Stimulated activated CD8-positive, alpha-beta memory T cell treated with anti-CD3 and anti-CD28 coated beads, Interleukin-7, amount 100 ng/mL, for 1 hour (primary cell): ENCODE measurements at places on chromosomes 1 and 21.

DNA sequence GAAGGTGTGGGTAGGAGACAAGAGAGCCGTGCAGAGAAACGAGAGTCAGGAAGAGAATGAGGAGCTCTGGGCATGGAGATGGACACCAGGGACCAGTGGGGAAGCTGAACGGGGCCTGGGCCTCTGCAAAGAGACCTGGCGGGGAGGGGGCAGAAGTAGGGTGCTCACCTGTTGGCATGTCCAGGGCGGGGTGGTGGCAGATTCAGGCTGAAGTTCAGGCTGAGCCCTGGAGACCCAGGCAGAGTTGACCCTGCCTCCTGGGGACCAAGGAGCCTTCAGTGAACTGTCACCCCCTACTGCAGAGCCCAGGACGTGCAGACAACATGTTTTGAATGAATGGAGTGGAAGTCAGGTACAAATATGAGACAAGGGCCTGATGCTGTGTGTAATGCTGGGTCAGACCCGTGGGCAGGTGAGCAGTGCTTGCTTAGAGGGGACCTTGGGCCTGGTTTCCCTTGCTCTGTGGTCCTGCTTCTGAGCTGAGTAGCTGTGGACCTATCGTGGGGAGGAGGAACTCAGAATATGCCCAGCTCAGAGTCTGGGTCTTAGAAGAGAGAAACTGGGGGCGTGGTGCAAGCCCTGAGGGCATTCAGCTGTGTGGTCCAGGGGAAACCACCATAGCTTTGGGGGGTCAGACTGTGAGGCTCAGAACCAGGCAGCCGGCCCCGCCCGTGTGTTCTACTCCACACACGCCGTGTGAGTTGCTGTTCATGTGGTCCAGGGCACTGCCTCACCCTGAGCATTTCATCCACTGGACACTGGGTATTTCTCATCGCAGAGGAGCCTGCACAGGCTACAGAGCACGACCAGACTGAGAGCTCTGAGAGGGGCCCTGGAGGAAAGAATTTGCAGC, 21.3 kb upstream of the UMODL1 start:
- DNase-seq = no peak

- no peak for DNase-seq
Observed at GRCh38 chr1:164261691-164262240, 297.2 kb upstream of the PBX1 start.

GRCh38 chr1:59266180-59266926, 30.5 kb upstream of the FGGY start:
- DNase-seq = no peak

DNA sequence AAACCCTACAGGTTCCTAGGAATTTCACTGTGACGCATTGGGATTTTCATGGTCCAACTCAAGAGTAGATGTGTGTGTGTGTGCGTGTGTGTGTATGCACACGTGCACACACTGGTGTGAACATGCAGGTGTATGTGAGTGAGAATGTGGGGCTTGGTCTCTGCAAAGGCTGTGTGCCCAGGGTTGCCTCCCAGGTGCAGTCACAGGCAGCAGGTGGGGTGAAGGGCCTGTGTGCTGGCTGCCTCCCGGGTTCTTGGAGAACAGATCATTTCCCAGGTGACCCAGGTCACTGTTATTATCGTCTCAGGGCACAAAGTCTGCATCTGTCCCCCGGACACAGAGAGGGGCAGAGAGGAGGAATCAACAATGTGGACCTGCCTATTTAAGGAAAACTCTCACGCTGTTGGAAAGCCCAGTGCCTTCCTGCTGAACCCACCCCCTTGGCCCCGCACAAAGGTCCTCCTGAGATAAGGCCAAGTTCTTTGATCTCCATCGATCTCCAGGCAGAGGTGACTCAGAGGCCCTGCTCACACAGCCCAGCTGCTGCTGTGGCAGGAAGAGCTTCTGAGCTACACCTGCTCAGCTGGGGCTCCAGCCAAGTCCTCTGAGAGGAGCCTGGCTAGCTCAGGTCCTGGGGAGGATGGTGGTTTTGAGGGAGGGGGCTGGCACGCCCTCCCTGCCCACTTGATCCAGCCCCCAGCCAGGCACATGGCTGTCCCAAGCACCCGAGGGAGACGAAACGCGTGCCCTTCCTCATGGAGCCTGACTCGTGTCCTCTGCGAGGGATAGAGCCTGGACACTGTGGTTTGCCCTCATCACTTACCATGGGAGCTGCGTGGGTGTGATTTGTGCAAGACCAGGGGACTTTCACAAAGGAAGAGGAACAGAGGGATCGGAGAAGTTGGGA, 134.0 kb upstream of the ARHGEF16 start:
- DNase-seq = no peak

DNA sequence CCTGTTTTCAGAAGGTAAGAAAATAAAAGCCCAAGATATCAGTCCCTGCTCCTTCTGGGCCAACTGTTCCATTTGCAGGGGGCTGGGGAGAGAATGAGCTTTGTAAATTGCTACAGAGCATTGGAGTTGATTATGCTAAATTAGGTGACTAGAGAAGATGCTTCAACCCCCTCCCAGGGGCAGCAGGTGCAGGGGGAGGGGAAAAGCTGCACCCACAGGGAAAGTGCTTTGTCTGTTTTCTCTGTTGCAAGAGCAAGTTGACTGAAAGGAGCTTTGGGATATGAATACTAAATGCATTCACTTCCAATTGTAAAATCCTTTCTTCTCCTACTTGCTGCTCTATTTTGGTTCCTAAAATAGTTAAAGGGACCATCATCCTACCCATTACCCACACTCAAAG, 16.5 kb upstream of the PIGM start:
- no peak for DNase-seq

DNA sequence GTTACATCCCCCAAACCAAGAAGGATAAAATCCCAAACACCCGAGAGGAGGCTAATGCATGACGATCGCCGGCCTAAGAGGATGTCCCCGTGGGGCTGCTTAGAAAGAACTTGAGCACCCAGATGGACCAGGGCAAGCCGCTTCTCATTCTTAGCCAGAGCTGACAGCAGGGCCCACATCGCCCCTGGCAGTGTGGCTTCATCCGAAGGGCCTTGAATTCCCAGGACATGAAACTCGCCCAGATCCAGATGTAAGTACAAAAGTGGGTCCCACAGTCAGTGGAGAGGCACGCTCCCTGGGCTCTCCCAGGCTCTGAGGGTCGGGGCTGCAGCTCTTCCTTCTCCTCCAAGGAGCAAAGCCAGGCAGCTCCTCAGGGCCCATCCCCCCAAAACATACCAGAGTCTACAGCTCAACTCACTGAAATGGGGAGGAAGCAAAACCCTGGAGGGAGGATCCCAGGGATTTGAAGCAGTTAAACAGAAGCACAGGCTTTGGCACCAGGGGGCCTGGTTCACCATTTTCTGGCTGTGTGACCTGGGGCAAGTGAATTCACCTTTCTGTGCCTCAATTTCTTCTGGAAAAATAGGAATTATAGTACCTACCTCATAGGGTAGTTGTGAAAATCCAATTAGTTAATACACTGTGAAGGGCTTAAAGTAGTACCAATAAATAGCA, 85.6 kb downstream of the MAN1C1 start:
- DNase-seq = no peak

DNA sequence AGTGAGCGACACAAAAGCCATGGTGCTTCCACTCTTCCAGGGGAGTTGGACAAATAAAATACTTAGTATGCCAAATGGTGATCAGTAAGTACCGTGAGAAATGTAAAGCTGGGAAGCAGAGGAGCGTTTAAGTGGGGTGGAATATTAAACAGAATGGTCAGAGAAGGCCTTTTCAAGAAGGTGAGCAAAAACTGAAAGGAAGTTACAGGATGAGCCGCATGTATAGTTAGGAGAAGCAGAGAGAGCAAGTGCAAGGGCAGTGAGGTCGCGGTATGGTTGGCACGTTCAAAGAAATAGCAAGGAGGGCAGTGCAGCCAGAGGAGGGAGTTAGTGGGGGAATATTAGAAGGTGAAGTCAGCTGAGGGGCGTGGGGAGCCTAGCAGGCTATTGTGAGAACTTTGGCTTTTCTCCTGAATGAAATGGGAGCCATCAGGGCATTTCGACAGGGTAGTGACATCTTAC, 748 bp upstream of the ATP6V0B start:
- DNase-seq = no peak

GRCh38 chr1:220123889-220124288, 30.0 kb downstream of the IARS2 start:
- DNase-seq = no peak

- peak; percentile 11 for DNase-seq
Observed at GRCh38 chr1:26359981-26360806, 6.3 kb upstream of the CRYBG2 start.

- no peak for DNase-seq
Observed at GRCh38 chr1:194929357-194929756, 1678.9 kb downstream of the KCNT2 start.

DNA sequence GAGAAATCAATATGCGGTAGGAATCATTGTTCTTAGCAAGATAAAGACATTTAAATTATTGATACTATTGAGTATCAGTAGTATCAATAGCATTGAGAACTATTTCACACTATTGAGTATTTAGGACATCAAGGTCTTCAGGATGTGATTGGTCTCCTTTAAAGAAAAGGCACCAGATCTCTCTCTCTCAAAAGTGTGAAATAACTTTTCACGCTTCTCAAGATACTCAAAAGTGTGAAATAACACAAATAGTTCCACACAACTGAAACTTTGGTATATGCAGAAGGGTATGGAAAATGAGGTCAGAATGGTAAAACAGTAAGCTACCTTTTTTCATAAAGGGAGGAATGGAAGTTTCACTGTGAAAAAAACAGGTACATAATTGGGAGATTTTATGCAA, 6.7 kb upstream of the PYHIN1 start:
- DNase-seq = no peak

GRCh38 chr1:19045898-19046880, 89.7 kb upstream of the IFFO2 start:
- DNase-seq = no peak

- DNase-seq = no peak
Observed at GRCh38 chr1:227768125-227768439, 32.8 kb downstream of the SNAP47 start.

DNA sequence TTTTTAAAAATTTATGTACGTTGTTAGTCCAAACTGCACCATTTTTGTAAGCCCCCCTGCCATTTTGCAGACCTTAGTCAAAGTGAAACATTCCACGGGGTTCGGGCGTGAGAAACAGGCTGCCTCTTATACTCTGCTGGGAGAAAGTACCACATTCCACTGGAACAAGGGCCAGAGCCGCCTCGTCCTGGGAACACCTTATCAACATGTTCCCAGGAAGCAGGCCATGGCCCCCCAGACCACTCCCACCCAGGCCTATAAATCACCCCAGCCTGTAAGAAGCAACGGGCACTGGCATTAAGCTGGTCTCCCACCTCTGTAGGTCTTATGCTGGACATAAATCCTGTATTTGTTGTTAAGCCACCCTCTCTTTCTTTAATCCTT, 854 bp upstream of the ZRANB2 start:
- DNase-seq = no peak
